ENCODE measurements at places on chromosomes 4 and X.

DNA sequence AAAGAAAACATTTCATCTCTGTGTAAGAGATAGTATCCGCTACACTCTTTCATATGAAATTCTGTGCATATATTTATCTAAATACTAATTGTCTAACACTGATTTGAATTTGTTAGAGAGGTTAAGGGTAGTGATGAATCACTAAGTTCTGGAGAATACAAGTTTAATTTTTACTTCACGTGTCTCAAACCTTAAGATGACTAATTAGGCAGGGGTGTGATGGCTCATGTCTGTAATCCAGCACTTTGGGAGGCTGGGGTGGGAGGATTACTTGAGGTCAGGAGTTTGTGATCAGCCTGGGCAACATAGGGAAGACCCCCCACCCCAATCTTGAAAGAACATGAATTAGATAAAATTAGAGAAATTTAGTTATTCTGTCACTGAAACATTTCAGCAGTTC is 2241.9 kb downstream of the PCDH7 start:
- DNase-seq: no peak

GRCh38 chr4:55483315-55483714 is 63.4 kb downstream of the CLOCK start:
- no peak for DNase-seq

GRCh38 chr4:182126096-182126495 is 117.1 kb upstream of the TENM3 start:
- no peak for DNase-seq

- DNase-seq: no peak
Measured at GRCh38 chrX:151774421-151774820, 39.9 kb downstream of the CNGA2 start.

DNA sequence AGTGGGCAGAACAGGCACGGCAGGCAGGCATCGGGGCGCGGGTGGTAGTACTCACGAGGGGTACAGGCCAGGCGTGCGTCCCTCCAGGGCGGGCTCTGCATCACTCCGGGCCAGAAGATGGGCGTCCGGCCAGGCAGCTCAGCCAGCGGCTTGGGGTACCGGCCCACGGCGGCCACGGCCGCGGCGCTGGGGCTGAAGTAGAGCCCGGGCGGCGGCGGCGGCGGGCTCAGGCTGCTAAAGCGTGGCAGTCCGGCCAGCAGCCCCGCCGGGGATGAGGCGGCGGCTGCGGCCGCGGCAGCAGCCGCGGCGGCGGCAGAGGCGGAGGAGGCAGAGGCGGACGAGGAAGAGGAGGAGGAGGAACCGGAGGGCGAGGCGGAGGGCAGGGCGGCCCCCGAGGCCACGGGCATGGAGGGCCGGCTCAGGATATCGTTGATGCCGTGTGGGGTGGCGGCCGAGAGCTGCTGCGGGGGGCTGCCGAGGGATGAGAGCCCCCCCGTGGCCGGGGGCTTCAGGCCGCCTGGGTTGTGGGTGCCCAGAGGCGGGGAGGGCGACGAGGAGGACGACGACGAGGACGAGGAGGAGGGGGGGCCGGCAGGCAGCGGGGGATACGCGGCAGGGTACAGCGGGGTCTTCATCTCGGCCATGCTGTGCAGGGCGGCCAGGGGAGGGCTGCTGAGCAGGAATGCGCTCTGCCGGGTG is 1.4 kb downstream of the NKX6-1 start:
- no peak for DNase-seq

GRCh38 chr4:108171339-108172230 is 2.9 kb upstream of the LEF1 start:
- DNase-seq: peak; percentile 68

DNA sequence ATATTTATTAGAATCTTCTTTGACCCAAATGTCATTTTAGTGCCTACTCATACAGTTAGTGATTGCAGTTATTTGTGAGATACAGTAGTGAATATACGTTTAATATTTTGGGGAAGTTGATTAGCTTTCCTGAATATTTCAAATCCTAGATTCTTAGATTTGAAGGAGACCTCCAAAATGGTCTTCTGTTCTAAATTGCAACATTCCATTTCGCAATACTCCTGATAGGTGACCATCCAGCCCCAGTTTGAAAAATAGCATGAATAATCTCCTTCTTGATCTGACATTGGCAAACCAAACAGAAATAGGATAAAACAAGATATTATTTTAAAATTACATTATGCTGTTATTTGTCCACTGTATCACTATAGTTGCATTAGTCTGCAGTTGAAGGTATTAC is 505.6 kb downstream of the GRID2 start:
- DNase-seq: no peak

- DNase-seq: no peak
Measured at GRCh38 chr4:42638993-42639392, 17.9 kb downstream of the ATP8A1 start.
